GM03348 (cell line): ENCODE measurements at places on chromosomes 1 and 21.
A peak's percentile ranks its signal among the peaks of the same experiment; 100 is the strongest.

DNA sequence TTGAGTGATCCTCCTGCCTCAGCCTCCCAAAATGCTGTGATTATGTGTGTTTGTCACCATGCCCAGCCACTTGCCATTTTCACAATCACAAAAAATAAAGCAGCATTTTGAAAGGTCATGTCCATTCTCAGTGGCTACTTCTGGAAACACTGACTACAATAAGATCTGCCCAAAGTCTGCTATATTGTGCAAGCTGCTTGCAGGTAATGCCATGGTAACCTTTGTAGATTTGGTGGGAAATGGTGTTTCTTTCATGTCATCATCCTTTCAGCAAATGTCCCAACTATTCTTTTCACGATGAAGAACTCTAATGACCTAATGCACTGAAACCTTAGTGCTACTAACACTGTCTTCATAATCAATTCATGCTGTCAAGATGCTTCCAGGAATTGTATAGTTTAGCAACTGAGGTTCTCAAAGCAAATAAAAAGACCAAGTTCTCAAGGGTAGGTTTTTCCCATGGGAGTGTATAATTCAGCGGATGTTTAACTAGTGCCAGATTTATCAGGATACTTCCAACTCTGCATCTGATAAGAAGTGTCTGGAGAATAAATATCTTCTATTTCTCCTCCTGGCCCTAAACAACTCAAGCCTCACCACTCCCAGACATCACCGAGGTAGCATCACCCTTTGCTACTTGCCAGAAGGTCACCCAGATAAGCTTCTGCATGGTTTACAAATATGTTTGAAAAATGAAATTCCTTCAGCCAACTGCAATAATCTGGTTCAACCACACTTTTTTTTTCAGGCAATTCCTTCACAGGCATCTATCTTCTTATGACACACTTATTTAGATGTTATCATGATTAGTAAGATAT, 132.0 kb upstream of the ZC3H11B start:
- no peak for DNase-seq

DNA sequence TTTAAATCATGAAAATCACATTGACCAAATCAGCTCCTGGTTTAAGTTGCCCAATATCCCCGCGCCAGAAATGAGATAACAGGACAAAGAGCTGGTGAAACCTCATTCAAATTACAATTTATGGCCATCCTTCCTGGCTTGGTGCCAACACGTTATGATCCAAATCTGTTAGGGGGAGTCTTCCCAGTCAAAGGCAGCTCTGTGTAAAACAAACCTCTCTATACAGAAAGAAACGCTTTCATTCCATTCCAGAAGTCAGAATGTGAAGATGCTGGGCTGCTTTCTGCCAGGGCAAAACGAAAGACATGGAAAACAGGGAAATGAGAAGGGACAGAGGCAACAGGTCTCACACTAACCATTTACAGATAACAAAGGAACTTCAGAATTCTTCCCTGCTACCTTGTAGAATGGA, 53.5 kb upstream of the TIAM1 start:
- DNase-seq = no peak

- DNase-seq = no peak
These were observed 231.3 kb downstream of the FOXD2 start for GRCh38 chr1:47669081-47669585.

- peak; percentile 87 for DNase-seq
These were observed 3.3 kb upstream of the LSM10 start for GRCh38 chr1:36400825-36401601.
